Activated T-cell treated with anti-CD3 and anti-CD28 coated beads, Interleukin-2, amount 50 U/mL, for 4 hours (primary cell): ENCODE measurements at places on chromosomes 13 and 19. TPM values are rescaled to one million over a fixed set of nuclear protein-coding genes. Genes with fewer than 3 reads are reported as not detected.

DNA sequence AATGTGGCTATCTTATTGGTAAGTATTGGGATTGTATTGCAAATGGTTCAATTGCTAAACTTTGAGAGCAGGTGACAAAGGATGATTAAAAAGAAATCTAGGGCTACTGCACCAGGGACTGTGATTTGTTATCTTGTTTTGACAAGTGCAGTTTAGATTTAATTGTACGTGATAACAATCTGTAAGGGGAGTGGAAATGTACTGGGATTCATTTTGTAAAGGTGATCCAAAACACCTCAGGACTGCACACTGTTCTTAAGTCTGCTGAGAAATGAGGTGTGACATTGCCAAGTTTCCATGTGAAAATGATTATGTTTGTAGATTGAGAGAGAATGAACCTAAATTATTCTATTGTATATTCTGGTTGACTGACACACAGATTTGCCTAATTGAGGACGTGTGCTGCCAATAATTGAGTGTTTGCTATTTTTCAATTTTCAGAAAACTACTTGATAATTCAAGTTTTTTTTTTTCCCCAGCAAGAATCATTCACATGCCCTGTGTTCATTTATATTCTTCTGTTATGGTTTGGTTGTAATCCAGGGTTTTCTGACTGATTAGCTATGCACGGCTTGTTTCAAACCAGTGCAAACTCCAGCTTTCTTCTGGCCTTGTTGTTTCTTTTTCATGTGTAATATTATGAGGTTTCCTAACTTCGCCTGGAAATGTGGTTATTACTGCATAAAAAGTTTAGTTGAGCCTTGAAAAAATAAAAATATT is 308.0 kb downstream of the OLFM4 start:
- DNase-seq: no peak

The SLC17A7 gene
- 0.13 TPM for total RNA-seq

DNA sequence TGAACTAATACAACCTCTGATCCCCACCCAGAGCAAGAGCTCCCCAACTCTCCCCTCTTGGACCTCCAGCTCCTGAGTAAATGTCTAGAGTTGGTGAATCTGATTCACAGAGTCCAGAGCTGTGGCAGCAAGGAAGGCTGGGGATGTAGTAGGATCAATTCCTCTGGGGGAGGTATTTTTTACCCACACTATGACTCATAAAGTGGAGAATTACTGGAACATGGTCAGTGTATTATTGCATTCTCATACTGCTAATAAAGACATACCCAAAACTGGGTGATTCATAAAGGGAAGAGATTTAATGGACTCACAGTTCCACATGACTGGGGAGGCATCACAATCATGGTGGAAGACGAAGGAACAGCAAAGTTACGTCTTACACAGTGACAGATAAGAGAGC is 496.7 kb downstream of the EFNB2 start:
- DNase-seq: no peak

DNA sequence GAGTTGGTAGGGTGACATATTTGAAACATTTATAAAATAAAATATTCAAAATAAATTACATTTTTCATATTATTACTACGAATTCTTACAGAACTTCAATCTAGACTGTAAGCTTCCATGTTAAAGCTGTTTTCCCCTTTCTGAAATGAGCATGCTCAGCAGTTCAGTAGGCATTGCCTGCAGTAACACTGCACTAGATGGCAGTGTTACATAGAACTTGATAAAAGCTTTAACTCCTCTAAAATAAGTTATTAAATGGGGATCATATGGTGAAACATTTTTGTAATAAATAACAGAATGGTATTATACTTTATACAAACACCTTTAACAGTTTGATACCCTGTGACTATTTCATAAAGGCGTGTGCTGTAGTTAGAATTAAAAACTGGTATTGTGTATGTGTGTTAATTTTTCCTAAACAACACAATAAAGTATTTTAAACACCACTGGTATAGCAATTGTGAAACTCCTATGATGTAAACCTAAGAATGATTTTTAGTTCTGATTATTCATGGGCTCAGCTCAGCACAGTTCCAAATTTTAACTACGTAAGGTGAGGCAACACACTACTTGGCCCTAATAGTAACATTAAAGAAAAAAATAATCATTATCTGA is 11.6 kb upstream of the GPR18 start:
- peak; percentile 17 for DNase-seq

DNA sequence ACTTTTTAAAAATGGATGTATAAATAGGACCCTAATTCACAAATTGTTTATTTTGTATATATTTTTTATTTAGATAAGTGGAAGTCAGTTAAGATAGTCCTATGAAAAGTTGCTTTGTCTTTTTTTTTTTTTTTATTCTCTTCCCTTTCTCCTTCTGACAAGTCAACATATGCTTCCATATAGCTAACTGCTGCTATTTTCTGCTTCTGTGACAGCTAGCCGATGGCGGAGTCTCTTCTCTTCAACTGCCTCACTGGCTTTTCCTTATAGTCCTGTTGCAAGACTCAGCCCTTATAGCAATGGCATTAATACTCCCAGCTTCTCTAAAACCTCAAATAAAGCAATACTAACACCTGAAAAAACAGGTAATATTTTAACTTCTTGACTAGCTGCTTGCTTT is 45.3 kb downstream of the SLAIN1 start:
- no peak for DNase-seq

The SHISA2 gene
- total RNA-seq: 0.79 TPM

DNA sequence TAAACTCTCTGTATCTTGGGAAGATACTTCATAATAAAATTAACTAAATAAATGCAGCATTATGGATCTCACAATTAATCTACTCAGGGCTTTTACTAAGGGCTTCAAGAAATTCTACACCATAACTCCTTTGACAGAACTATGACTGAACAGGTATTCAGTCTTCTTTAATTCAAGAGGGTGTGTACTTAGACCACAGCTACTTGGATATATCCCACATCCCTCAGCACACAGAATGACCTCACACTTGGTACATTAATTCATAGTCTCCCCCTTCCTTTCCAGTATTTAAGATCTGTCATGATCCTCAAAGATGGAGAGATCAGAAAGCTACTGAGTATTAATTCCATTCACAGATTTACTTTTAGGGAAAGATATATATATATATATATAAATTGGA is 11.6 kb downstream of the DIAPH3 start:
- DNase-seq: no peak

DNA sequence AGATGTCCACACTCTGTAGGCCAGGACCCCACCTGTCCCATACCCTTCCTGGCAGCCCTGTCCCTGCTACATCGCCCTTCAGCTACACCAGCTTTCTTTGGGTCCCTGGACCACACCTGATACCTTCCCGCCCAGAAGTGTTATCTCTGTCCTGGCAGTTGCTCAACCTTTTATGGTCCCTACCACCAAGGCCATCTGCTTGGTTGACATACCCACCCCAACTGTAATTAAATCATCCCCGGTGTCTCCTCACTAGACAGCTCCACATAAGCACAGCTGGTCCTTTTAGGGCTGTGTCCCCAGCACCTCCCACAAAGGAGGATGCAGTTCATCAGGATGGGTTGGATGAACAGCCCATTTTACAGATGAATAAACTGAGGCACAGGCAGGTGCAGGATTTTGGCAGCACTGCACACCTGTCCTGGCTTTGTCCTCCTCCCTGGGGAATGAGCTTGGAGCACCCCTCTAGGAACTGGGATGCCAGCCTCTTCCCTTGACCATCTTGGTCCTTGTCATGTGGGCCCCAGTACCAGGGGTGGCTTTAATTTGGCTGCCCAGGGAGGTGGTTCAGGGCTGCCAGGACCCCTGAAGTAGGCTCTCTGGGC is 12.9 kb downstream of the NACC1 start:
- DNase-seq: no peak

The MEF2B gene
- total RNA-seq: 2.2 TPM

DNA sequence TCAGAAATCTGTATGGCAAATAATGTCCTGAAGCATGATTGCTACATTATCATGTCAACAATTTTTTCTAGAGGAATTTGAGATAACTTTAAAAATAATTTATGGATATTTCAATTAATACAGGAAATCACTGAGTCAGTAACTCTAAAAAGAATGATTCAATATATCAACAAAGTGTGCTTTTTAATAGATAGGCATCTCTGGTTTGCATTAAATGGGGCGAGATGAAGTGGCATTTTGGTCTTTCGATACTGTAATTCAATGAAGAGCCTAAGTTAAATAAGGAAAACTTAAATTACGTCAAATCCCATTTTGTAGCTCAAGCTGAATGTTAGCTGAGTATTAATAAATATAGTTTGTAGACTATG is 342.8 kb downstream of the DACH1 start:
- DNase-seq: no peak

GRCh38 chr13:28566891-28567290 is 72.0 kb upstream of the FLT1 start:
- DNase-seq: no peak

- no peak for DNase-seq
These were observed 22.4 kb downstream of the TCF3 start for GRCh38 chr19:1630012-1630411.

- peak; percentile 45 for DNase-seq
These were observed 12.9 kb downstream of the PIN1 start for GRCh38 chr19:9848060-9848459.

DNA sequence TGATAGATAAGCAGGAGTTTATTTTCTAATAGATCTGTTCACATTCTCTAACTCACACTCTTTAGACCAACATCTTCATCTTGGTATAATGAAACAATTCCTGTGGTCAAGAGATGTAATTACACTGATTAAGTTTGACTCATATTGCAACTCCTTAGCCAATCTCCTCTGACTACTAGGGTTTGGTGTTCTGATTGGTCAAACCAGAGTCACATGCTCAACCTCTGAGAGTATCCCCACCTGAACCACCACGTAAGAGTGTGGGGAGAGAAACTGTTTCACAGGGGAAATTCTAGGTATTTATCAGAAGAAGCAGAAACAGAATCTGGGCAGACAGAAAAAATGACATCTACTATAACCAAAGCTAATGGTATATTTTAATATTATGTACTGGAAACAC is 42.4 kb downstream of the UQCRFS1 start:
- DNase-seq: no peak

DNA sequence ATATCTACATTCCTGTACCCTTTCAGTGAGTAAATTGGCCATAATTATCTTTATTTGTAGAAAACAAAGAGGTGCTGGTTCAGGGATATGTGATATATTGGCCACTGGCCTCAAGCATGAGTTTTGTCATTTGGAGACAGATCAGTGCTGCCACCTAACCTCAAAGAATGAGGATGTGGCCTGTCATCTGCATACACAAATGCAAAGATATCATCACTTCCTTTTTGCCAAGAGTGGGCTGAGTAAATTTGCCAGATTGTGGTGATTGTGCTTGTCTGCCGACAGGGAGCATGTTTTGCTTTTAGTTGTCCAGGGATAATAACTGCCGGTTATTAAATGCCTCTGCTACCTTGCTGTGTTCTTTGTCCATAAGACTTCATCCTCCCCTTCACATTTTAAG is 44.2 kb downstream of the WASF3 start:
- no peak for DNase-seq

GRCh38 chr19:20423381-20424197 is 142.0 kb downstream of the ZNF737 start:
- DNase-seq: no peak

GRCh38 chr13:37752146-37752545 is 117.4 kb downstream of the TRPC4 start:
- DNase-seq: no peak
